ENCODE measurements at places on chromosomes 3 and 15.

GRCh38 chr3:79354179-79354688 lies 413.6 kb downstream of the ROBO1 start:
- DNase-seq = no peak

- DNase-seq = peak; percentile 17
These were observed 772 bp downstream of the FAM81A start for GRCh38 chr15:59438625-59439290.

- no peak for DNase-seq
These were observed 119.9 kb downstream of the AGBL1 start for GRCh38 chr15:86199467-86200145.

DNA sequence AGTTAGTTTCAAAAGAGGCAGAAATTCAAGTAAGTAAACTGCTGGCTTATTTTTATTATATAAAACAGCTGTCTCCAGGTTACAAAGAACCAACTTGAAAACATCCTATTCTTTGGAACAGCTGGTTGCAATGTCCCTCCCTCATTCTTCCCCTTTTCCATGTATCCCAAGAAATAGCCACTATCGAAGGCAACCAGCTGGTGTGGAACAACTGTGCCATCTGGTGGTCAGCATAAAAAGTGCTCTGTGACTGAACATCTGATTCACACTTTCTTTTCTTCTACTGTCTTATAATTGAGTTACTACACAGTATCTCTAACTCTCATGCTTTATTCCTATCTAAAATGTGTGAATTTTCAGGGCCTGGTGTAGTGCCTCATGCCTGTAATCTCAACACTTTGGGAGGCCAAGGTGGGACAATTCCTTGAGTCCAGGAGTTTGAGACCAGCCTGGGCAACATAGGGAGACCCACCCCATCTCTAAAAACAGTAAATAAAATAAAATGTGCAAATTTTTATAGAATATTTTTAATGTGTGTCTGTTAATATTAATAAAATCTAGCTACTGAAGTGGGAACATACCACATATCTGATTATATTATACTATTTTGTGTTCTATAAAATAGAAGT lies 9.6 kb downstream of the OSBPL11 start:
- DNase-seq = peak; percentile 70

GRCh38 chr15:68601206-68602197 lies 22.7 kb downstream of the CORO2B start:
- DNase-seq = no peak

DNA sequence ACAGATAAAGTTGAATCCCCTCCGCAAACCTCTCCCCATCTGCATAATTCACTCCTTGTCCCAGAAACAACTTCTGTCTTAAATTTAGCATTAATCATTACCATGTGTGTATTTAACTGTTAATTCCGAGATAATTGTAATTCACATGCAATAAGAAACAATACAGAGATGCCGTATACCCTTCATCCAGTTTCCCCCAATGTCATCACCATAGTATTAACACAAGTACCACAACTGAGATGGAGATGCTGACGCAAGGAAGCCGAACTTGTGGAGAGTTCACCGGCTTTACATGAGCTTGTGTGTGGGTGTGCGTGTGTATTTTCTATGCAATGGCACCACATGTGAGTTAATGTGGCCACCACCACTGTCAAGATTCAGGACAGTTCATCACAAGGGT lies 39.6 kb upstream of the SEC13 start:
- no peak for DNase-seq

DNA sequence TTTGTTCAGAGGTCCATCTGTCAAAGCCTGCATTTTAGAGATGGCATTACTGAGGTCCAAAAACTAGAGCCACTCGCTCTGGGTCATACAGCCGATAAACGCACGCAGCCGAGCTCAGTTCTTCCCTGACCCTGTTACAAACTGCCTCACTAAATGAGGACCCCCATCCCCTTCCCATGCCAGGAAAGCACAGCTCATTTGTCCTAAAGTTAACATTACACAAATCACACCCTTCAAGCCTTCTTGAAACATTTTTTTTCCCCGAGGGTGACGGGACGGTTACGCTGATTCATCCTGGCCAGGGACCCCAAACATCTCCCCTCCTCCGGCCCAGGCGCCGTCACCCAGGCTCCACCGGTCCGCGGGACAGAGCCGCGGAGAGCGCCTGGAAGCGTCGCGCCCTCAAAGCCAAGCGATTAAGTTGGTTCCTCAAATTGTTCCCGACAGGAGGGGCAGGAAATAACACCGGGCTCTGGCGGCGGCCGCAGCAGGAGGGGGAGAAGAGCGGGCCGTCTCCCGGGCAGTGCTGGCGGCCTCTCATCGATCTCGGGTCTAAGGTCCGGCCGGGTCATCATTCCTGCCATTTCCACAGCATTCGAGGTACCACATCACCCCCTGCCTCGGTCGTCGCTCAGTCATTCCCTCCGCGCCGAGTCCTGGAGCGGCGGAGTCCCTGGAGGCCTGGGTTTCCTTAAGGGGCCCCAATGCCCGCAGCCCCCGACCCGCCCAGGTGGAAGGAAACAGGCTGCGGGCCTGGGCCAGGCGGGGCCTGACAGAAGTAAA lies 619 bp upstream of the CMTM8 start:
- peak; percentile 7 for DNase-seq

GRCh38 chr3:195236801-195237570 lies 34.0 kb downstream of the XXYLT1 start:
- DNase-seq = no peak

DNA sequence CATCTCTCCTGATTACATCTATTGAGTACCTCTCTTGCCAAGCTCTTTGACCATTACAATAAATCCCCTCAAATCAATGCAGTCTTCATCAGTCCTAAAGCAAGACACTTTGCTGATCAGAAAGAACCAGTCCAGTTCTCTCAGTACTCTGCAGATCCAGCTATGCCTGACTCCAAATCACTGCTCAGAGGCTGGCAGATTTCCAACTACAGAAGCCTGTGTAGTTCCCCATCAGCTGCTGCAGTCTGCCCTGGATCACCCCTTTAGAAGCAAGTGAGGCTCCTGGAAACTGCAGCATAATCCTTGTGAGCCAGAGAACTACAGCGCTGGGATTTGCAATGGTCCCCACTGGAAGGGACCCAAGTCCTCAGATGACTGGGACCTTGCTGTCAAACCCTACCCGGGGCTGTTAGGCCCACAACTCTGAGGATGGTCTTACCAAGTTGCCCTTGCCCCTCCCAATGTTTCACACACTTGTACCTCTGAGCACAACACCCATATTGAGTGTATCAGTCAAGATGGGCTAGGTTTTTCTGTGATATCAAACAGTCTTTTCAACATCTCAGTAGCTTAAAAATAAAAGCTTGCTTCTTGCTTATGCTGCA lies 81.9 kb upstream of the TOPAZ1 start:
- DNase-seq = no peak

DNA sequence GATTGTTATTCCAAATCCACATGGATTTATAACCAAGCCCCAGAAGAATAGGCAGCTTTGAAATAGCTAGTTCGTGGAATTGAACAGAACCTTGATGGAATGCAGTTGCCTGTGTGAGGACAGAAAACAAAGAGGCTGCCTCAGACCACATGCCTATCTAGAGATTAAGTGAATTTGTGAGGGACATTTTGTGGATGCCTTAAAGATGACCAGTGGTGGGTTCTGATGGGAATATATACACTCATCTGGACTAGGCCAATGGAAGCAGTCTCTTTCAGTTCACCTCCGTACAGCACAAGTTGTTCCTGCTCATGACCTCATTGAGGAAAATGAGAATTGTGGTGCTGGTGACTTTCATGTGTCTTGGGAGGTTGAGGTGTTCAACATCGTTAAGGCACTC lies 63.2 kb upstream of the PYDC2 start:
- DNase-seq = no peak

DNA sequence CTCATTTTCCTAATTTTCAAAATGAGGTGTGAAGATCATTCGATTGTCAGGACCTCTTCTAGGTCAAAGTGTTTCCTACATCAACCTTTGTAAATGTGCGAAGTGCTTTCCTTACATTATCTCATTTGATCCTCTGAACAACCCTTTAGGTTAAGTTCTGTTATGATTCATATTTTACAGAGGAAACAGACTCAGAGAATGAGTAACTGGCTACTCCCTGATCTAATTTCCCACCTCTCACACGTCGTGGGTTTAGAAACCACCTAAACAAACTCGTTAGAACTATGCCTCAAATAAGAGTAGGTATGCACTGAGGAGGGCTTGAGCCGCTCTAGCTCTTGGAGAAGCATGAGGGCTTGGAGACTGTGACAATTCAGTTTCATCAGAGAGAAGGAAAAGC lies 148.6 kb downstream of the CD47 start:
- DNase-seq = peak; percentile 59

DNA sequence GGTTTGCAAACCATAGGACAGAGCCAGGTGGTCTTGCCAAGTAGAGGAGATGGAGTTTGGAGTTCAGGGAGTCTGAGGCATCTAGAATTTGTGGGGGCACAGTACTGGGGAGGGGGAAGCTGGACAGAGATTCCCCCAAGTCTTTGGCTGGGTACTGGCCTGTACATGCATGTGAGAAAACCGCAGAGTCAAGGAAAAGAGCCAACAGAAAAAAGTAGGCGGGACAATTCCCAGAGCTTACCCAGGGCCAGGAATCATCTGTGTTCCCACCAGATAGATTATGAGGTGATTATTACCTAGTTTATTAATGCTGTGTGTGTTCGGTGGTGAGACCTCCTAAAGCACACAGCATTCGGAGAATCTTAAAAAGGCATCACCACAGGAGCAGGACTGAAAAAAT lies 11.3 kb downstream of the LYSMD4 start:
- no peak for DNase-seq

All from activated CD4-positive, alpha-beta T cell treated with anti-CD3 and anti-CD28 coated beads for 36 hours (primary cell).